Pancreas (tissue), 10 donors: ENCODE measurements at places on chromosomes 1 and 21.

- peak; percentile 70 for DNase-seq
Measured at GRCh38 chr1:963746-964525, 2.3 kb upstream of the PLEKHN1 start.

DNA sequence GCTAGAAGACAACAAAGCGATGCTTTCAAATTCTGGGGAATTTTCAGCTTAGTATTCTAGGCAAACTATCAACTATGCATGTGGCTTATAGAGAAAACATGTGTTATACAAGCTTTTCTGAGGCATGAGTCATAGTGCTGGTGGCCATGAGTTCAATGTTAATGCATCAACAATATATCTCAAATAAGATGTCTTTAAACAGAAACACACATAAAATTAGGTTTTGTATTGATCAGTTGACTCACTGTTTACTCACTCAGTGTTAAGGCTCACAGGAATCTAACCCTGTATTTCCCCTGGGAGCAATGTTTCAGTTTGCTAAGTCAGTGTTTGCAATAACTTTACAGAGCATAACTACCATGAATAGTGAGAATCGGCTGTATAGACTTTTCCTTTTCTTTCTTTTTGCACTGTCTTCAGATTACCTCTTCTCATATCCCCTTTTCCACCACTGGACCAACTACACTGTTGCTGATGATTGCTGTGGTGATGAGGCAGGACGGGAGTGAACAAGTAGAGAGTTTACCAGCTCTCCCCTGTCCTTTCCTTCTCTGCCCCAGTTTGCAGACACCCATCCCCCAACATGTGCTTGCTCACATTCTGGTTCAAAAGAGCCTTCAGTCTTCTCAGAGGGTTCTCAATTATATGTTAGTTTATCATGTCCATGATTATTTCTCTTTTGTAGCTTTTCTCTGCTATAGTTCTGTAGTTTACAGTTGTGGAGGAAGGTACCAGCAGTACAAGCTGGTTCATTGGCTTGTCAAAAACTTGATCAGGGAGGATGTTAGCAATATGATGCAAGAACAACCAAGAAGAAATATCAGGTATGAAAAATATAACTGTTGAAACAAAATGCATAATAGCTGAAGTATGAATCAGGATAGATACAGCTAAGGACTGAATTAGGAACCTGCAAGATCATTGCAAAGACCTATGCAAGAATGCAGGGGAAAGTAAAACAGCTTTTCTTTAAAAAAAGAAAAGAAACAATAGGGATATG, 23.9 kb downstream of the CD2 start:
- no peak for DNase-seq

GRCh38 chr1:84425150-84425896, 27.0 kb downstream of the DNASE2B start:
- no peak for DNase-seq

DNA sequence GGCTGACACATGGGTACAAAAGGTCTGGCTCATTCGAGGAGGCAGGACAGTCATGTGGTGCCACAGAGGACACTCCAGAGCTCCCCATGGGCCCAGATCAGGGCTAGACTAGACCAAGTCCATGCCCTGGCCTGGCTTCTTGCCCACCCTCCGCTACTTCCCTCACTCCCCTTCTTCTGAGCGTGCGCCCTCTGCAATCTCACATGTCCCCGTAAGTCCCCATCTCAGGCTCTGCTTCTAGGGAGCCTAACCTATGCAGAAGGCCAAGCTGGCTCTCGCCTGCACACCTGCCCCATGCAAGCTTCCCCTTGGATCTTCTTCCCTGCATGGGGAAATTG, 553.6 kb downstream of the PTPRU start:
- no peak for DNase-seq

DNA sequence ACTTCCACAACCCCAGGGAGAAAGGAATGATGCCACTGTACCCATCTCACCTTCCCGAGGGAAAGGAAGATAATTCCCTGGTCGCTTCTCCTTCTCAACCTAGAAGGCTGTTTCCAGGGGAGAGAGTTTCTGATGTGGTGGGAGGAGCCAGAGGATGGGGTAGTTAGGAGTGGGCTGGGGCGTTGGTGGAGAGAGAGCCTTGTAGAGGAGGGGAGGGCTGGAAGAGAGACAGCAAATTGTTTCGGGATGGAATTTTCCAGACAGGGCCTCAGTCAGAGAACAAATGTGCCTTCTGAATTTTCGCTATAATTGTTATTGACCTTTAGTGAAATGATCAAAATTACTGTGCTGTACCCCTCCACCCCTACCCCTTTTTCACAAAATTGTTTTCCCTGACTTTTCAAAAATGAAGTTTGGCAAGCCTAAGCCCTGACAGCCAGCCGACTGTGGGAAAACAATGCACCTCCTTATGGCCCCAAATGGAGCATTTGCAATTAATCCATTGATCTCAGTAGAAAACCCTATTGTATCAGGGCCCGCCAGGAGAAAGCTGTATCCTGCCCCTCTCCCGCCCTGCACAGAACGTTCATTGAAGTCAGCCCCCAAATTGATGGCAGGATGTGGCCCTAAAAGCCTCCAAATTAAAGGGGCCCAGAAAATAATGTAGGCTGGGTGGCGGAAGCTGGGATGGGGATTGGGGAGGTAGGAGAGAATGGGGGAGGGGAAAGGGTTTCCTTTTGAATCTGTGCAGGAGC, 69.1 kb upstream of the JUN start:
- no peak for DNase-seq

GRCh38 chr1:200206340-200206739, 178.8 kb downstream of the NR5A2 start:
- no peak for DNase-seq

DNA sequence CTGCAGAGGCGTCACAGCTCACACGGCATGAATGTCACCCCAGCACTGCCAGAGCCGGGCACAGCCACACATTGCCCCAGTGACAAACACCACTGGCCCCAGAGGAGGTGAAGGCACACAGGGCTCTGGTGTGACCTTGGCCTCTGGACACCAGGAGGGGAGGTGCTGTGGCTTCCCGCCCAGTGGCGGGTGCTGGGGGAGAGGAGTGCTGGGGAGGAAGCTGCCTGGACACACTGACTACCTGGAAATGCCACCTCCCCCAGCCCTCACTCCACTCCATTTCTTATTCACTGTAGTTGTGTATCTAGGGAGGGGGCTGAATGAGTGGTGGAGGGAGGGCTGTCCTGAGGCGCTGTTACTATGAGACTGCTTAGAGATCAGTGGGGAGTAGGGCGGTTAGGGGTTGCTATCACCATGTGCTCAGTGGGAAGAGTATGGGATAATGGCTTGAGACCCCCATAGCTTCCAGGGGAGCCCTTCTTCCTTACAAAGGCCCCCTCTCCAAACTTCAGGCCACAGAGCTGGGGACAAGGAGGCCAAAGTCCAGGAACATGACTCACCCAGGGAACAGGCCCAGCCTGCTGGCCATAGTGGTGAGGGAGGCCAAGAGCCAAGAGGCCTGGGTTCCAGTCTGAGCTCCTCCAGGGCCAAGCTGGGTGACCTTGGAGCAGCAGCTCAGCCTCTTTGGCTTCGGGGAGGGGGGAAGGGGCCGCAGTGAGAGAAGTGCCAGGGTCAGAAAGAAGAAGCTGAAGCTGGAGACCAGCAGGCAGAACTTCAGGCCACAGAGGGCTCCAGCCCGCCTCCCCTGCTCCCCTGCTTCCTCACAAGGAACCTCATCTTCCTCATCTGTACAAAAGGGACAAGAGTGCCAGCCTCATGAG, 40.1 kb downstream of the AHDC1 start:
- peak; percentile 95 for DNase-seq

GRCh38 chr1:240644732-240645131, 32.8 kb upstream of the GREM2 start:
- DNase-seq: no peak
